Mammary epithelial cell (primary cell): ENCODE measurements at places on chromosomes 5 and 9. TPM values are rescaled to one million over a fixed set of nuclear protein-coding genes. Genes with fewer than 3 reads are reported as not detected.
A peak's percentile ranks its signal among the peaks of the same experiment; 100 is the strongest.

The IL5 gene
- polyA plus RNA-seq: not detected

The KYAT1 gene
- polyA plus RNA-seq: 13.5 TPM

The HAVCR2 gene
- not detected for polyA plus RNA-seq

DNA sequence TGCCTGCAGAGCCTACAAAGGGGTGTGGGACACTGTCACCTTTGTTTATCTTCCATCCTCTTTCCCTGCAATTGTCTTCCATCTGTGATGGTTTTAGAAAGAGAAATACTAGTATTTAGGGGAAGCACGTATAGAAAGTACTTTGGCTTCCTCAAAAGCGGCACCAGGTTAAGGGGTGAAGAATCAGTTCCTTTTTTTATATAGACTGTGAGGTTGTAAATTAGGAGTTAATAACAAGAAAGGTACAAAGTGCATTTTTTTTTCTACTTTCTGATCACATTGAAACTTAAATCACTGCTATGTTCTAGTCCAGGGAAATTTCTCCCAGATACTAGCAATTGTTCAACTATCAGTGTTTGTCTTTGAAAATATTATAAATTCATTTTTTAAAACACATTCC lies 219.3 kb downstream of the CEMIP2 start:
- DNase-seq: no peak

DNA sequence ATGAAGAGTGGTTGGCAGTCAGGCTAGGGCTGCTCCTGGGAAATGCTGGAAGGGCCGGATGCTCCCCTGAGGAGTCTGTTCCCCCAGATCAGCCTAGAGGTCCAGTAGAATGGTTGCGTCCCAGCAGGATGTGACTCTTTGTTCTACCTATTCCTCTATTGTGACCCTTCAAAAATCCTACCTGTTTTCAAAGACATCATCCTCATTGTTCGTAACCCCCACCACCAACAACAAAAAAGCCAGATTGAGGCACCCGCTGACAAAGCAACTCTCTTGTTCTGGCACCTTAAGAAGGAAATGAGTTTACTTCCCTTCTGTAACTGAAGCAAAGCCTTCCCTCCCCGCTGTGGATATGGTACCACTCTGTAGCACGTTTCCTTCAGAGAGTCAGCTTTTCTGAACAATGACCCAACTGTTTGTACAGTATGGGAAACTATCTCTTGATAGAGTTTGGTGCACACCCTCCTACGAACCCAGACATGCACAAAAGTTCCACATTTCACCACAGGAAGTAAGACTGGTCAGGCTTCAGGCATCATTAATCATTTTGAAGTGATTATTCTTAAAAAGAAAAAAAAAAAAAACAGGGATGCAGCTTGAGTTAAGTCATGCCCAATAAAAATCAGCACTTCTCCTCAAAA lies 207.2 kb downstream of the ENC1 start:
- peak; percentile 98 for DNase-seq

- DNase-seq: no peak
Observed at GRCh38 chr5:164383662-164384061, 878.2 kb downstream of the MAT2B start.

GRCh38 chr5:9423571-9423970 lies 122.3 kb downstream of the SEMA5A start:
- no peak for DNase-seq

DNA sequence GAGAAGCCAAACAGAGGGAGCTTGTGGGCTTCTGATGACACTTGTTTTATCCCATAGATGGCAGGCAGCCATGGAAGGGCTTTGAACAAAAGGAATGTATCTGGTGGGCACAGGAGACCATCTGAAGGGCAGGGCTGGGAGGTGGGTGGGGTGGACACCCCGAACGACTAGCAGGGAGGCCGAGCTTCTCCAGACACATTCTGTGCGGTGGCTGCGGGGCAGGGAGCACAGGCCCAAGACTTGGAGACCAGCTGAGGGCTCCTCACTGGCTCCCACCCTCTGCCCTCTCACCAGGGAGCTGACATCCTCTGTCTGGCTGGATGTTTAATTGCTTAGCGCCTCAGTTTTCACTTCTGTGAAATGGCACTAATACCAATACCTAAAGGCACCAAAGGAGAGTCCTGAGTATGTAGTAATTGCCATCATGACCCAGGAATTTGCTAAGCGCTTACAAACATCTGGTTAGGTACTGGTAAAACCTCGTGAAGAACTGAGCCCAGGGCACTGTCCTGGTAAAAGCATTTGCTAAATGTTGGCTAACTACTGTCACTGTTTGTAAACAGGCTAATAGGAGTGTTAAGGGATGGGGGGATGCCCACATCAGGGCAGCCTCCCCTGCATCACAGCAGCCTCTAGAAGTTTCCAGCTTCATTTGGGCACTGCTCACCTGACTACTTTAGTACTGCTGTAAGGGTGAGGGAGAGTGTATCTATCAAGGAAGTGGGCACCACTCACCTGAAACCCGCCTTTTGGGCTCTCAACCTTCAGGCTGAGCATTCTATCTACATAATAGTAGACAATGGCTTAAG lies 2.1 kb upstream of the PHF2 start:
- DNase-seq: no peak

GRCh38 chr5:135570453-135570764 lies 8.4 kb downstream of the CXCL14 start:
- DNase-seq: no peak

The PFN3 gene
- not detected for polyA plus RNA-seq

The DNAJC18 gene
- polyA plus RNA-seq: 3.3 TPM

DNA sequence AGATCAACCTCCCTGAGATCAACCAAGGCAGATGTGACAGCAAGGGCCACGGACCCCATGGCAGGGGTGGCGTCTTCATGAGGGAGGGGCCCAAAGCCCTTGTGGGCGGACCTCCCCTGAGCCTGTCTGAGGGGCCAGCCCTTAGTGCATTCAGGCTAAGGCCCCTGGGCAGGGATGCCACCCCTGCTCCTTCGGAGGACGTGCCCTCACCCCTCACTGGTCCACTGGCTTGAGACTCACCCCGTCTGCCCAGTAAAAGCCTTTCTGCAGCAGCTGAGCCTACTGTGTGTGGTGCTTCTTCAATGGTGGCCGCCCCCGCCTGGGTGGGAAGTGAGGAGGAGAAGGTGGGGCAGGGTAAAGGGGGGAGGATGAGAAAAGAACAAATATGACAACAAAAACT lies 8.3 kb downstream of the GPX3 start:
- DNase-seq: no peak

The GNA14 gene
- polyA plus RNA-seq: not detected

DNA sequence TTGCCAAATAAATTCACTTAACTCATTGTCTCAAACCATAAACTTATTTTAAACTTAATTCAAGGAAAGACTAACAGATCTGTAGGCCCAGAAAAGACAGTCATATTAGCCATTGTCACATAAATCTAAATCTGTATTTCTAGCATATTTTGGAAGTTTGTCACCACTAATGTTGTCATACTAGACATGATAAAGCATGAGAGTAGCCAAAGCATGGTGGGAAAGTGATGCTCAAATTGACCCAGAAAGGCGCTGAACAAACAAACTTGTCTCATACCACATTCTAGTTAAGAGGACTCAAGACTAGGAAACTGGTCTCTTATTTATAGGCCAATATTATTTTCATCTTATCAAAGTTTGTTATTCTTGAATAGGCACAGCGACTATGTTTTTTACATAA lies 99.4 kb downstream of the VCAN start:
- DNase-seq: no peak

GRCh38 chr5:179182601-179183000 lies 122.4 kb downstream of the ZNF354C start:
- DNase-seq: no peak

DNA sequence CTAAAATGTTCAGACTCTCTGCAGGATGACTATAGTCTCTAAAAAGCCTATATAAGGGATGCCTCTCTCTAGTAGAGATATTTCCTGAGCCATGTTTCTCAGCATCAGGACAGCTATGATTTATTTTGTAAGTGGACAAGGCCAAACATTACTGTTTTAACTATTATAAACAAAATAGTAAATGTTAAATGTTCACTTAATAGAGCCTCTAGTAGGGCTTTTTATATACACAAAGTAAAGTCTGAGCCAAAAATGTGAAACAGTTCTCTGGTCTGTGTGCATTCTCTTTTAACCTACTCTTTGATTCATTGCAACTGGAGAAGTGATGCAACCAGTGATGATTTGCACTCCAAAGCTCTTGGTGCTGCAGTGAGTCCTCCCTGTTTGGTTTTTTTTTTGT lies 220.5 kb downstream of the GDNF start:
- no peak for DNase-seq

DNA sequence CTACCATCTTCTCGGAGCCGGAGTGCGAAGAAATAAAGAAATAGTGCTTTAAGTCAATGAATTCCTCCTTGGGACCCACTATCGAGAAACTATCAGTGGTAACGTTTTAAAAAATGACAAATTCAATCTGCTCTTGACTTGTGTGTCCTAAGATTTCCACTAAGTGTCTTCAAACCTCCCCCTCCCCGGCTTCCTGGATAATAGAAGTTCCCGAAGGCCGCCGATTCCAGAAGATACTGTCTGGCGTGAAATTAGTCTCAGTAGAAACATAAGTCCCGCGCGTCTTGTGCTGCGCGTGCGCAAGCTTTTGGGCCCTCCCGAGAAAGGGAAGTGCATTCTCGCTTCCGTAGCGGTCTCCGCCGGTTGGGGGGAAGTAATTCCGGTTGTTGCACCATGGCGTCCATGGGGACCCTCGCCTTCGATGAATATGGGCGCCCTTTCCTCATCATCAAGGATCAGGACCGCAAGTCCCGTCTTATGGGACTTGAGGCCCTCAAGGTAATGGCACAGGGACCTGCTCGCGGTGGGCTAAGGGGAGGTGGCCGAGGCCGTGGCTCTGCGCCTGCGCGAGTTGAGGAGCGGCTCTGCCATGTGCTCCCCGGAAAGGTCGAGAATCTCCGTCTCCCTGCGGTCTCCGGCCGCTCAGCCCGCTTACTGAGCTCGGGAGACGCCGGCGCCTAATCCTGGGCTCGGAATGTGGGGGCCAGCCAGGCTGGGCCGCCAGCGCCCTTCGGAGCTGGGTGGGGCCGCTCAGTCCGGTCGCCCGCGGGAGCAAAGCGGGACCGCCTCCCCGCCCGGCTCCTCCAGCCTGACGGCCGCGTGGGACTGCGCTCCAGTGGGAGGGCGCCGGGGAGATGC lies at the start of gene CCT5:
Gene CCT5, plus strand, starts transcription at position 333 of the 858 bp plus-strand sequence. Its CDS starts 61 bp downstream, at position 394.
- DNase-seq: peak; percentile 95

DNA sequence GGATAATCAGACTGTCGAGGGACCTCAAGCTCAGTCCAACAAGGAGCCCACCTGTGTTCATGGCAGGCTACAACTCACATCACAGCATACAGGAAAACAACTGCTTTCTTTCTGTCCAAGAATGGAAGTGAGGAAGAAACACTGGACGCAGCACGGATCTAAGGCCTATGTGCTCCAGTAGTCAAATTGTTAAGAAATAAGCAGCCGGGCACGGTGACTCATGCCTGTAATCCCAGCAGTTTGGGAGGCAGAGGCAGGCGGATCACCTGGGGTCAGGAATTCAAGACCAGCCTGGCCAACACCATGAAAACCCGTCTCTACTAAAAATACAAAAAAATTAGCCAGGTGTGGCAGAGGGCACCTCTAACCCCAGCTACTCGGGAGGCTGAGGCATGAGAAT lies 427.8 kb downstream of the BNC2 start:
- peak; percentile 71 for DNase-seq

- DNase-seq: no peak
Observed at GRCh38 chr5:167233507-167234220, 1057.8 kb upstream of the WWC1 start.

- no peak for DNase-seq
Observed at GRCh38 chr5:14881826-14882225, 10.2 kb upstream of the ANKH start.

- no peak for DNase-seq
Observed at GRCh38 chr9:3676766-3677165, 151.0 kb upstream of the RFX3 start.

DNA sequence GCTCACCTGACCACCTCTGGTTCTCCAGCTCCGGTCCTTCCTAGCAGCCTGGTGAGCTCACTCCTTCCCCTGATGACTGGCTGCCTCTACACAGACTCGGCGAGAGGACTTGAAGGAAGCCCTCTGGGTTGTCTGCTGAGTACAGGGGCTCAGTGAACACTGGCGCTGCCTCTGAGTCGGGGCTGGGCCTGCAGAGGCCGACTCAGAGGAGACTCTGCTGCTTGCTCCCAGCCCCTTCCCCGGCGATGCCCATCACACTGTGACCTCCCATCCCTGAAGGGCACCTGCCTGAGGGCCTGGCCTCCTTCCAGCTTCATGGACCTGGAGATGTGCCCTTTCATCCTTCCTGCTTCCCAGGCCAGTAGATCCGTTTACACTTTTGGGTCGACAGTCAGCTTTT lies 22.0 kb downstream of the CRB2 start:
- no peak for DNase-seq
